ENCODE measurements at places on chromosomes 4 and X. TPM values are rescaled to one million over a fixed set of nuclear protein-coding genes. Genes with fewer than 3 reads are reported as not detected.

DNA sequence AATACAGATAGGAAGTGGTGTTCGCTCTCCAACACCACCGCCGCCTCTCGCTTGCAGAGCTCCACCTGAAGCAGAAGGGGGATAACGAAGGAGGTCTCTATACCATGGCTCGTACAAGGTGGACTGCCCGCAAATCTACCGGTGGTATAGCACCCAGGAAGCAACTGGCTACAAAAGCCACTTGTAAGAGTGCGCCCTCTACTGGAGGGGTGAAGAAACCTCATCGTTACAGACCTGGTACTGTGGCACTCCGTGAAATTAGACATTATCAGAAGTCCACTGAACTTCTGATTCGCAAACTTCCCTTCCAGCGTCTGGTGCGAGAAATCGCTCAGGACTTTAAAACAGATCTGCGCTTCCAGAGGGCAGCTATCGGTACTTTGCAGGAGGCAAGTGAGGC lies 5.2 kb upstream of the BMP15 start:
- H3K27ac ChIP-seq = no peak overlapping the region
- H3K4me3 ChIP-seq = no peak overlapping the region
- H3K27me3 ChIP-seq = no peaks in the 10 kb centered on the region
- H3K4me1 ChIP-seq = no peaks in the 10 kb centered on the region
- DNase-seq = peak; percentile 29
- no peaks in the 10 kb centered on the region for H3K36me3 ChIP-seq

DNA sequence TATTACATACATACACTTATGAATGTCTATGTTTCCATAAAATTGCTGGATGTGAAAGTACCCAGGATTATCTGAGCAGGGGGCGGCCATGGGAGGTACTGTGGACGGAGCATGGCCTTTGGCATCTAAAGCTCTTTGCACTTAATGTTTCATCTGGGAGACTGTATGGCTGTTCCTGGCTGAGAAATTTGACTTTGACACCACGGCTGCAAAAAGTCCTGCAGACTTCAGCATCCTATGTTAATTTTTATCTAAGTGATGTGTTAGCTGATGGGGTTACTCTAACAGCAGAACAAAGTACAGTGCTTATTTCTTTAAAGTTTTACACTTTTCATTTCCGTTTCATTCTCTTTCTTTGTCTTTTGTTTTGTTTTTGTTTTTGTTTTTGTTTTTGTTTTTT lies 139.8 kb upstream of the STX18 start:
- no peak overlapping the region for H3K4me3 ChIP-seq
- no peak for DNase-seq
- H3K36me3 ChIP-seq = no peaks in the 10 kb centered on the region
- H3K27me3 ChIP-seq = no peaks in the 10 kb centered on the region
- peaks cover 25% of the 10 kb centered on the region for H3K4me1 ChIP-seq

ASB5 gene
- total RNA-seq = 0.18 TPM

- H3K27me3 ChIP-seq = no peaks in the 10 kb centered on the region
These were observed 18.4 kb upstream of the MYOZ2 start for GRCh38 chr4:119116925-119117900.

SYTL5 gene
- total RNA-seq = 0.39 TPM

RASGEF1B gene
- total RNA-seq = 6.9 TPM

DNA sequence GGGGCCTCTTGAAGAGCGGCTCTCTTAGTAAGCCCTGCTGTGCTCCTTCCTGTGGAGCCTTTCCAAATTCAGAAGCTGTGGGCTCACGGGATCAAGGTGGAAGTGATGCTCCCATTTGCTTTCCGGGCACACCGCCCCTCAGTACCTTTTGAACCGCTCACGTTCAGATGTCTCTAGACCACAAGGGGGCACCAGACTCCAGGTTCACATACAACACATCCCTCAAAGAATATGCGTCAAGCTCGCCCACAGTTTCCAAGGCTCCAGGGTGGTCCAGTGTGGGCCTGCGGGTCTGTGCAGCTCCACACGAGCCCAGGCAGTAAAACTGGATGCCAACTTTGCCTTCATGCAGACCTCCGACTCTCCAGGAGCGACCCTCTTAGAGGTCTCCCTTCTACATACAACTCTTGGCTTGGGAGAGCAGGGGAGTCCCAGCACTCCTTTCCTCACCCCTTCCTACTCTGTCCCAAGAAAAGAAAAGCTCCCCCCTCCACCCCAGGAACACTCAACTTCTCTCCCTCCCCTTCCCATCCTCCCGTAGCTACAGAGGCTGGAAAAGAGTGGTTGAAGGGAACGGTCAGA lies 11.0 kb downstream of the SUPT20HL1 start:
- peak overlapping the region; percentile 66 for H3K4me3 ChIP-seq
- peak overlapping the region; percentile 85 for H3K27ac ChIP-seq

GRCh38 chr4:88600176-88600838 lies 8.0 kb downstream of the HERC3 start:
- H3K4me3 ChIP-seq = no peak overlapping the region
- H3K27ac ChIP-seq = no peak overlapping the region
- DNase-seq = no peak
- H3K27me3 ChIP-seq = peaks cover 10% of the 10 kb centered on the region
- peaks cover 39% of the 10 kb centered on the region for H3K4me1 ChIP-seq

- peaks cover 43% of the 10 kb centered on the region for H3K4me1 ChIP-seq
- H3K27me3 ChIP-seq = peaks cover 3% of the 10 kb centered on the region
- H3K27ac ChIP-seq = peak overlapping the region; percentile 71
These were observed 437.6 kb downstream of the RAPGEF2 start for GRCh38 chr4:159540501-159540900.

DNA sequence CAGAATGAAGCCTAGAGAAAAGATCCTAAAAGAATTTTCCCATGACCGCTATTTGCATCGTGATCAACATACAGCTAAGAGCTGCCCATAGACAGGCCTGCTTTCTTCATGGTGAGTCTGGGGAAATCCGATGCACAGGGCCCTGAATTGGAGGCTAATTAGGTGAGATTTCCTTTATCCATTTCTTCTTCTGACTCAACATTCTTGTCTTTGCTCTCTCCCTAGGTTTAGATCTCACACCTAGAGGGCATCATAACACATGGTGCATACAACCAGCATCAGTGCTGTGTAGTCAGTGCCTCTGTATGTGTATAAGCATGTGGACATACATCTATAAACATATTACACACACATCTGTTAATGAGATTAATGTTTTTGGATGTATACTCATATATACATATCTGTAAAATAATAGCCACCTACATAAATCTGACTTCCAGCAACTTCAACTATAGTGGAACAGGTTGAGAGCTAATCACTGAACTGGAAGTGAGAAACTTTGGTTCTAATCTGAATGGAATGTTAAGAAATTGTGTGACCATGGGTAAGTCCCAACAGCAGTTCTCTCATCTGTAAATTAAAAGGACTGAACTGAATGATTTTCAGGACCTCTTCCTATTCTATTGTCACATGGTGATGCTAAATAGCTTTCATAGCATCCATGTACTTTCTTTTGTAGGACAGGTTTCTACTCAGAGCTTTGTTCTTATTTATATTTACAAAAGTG lies 17.5 kb downstream of the GATB start:
- no peak overlapping the region for H3K4me3 ChIP-seq
- H3K27ac ChIP-seq = 0 out of 2 replicates have a peak overlapping the region, but pooled peaks have one; percentile 48
- no peaks in the 10 kb centered on the region for H3K27me3 ChIP-seq

DNA sequence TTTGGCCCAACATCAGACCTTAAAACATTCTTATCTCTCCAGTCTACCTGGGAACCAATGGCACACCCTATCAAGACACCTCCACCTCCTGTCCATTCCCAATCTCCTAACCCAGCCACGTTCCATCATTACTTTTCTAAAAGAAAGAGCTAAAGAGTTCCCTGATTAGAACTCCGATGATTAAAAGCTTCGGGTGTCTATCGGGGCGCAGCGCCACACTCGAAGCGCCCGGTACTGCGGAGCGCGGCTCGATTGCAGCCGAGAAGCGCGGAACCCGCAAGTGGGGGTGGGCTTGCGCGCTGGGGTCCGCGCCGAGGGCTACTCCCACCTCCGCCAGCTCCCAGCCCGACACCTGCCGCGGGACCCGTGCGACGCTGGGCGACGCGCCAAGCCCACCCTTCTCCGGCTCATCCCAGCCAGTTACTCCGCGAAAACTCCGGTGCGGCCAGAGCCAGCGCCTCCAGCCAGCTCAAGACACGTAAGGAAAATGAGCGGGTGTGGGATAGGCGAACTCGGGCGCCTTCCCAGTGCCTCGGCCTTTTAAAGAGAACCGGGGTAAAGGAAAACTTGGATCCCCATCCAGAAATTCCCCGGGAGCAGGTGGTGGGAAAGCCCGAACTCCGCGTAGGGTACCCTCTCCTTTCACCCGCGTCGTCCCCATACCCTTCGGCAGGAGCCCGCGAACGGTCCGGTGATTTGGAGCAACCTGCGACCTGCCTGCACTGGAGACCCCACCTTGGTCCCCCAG lies 593 bp downstream of the NPY1R start:
- peak overlapping the region; percentile 81 for H3K4me3 ChIP-seq
- DNase-seq = peak; percentile 51
- H3K36me3 ChIP-seq = no peaks in the 10 kb centered on the region
- H3K27me3 ChIP-seq = peaks cover 17% of the 10 kb centered on the region

GRCh38 chr4:173319696-173320095 lies 14.5 kb downstream of the HMGB2 start:
- no peak overlapping the region for H3K4me3 ChIP-seq
- no peak for DNase-seq
- H3K27ac ChIP-seq = peak overlapping the region; percentile 9
- H3K36me3 ChIP-seq = peaks cover 7% of the 10 kb centered on the region

DNA sequence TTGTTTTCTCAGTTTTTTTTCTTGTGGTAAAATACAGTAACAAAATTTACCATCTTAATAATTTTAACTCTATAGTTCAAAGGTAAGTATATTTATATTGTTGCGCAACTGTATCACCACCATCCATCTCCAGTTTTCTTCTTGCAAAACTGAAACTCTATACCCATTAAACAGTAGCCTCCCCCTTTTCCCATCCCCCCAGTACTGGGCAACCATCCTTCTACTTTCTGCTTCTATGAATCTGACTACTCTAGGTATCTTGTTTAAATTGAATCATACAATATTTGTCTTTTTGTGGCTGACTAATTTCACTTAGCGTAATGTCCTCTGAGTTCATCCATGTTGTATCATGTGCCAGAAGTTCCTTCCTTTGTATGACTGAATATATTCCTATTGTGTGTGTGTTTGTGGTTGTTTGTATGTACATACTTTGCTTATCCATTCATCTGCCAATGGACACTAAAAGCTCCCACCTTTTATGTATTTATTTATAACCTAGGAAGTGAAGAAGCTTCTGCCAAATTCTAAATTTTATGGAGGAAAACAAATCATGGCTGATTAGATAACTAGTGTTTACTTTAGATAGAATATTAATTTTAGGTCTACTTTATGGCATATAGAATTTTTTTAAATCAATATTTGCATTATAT lies 10.0 kb downstream of the ABHD18 start:
- peaks cover 13% of the 10 kb centered on the region for H3K36me3 ChIP-seq
- H3K4me3 ChIP-seq = no peak overlapping the region
- no peak for DNase-seq
- no peak overlapping the region for H3K27ac ChIP-seq

- H3K27me3 ChIP-seq = peaks cover 21% of the 10 kb centered on the region
- no peak overlapping the region for H3K27ac ChIP-seq
These were observed 95.5 kb downstream of the SOWAHB start for GRCh38 chr4:76802236-76803021.

GRCh38 chrX:153794897-153795816 lies 689 bp downstream of the SSR4 start:
- peaks cover 10% of the 10 kb centered on the region for H3K36me3 ChIP-seq
- DNase-seq = no peak
- H3K27me3 ChIP-seq = no peaks in the 10 kb centered on the region
- peak overlapping the region; percentile 90 for H3K4me3 ChIP-seq
- H3K4me1 ChIP-seq = peaks cover 12% of the 10 kb centered on the region

HERC5 gene
- total RNA-seq = 17.1 TPM

DNA sequence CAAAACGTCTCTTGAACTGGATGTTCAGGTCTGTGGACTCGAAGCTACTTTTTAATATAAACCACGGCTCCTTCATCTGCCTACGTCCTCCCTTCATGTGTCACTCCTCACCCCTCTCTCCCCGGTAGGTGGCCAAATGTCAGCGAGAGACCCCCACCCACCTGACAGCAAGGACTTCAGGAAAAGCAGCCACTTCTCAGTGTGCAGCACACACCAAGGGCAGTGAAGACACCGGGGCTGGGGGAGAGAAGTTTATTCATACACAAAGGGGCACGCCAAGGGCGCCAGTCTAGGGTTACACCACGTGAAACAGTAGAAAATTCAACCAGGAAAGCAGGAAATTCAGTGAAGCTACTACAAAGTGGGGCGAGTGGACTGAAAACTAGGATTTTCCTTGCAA lies 181.2 kb downstream of the AFAP1 start:
- no peak overlapping the region for H3K4me3 ChIP-seq
- no peak for DNase-seq
- H3K27me3 ChIP-seq = no peaks in the 10 kb centered on the region
- H3K27ac ChIP-seq = no peak overlapping the region

CFP gene
- 3.4 TPM for total RNA-seq

TRIML2 gene
- 88.9 TPM for total RNA-seq

GRCh38 chrX:97306771-97307470 lies 423.2 kb downstream of the RPA4 start:
- no peak for DNase-seq
- no peaks in the 10 kb centered on the region for H3K36me3 ChIP-seq
- no peaks in the 10 kb centered on the region for H3K27me3 ChIP-seq
- peak overlapping the region; percentile 4 for H3K27ac ChIP-seq
- no peak overlapping the region for H3K4me3 ChIP-seq

DNA sequence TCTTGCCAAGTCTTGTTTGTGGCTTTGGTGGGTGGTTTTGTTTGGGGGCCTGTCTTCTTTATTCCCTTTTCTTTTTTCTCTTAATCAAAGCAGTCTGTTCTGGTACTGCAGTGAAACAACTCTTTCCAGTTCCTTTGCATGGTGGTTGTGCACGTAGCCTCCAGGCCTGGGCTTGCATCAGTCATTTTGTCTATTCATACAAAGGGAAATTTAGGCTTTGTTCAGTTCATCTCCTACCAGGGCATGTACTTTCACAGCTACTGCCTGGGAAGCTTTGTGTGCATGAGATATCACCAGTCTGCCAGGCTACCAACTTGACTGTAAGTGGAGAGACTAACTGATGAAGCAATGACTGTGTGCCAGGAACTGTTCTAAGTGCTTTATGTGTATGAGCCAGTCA lies 8.5 kb downstream of the TRIM2 start:
- H3K4me1 ChIP-seq = peaks cover 37% of the 10 kb centered on the region
- H3K27me3 ChIP-seq = peaks cover 5% of the 10 kb centered on the region
- no peak overlapping the region for H3K27ac ChIP-seq
- no peak overlapping the region for H3K4me3 ChIP-seq
- no peak for DNase-seq

- peaks cover 12% of the 10 kb centered on the region for H3K36me3 ChIP-seq
- H3K27me3 ChIP-seq = no peaks in the 10 kb centered on the region
- H3K4me1 ChIP-seq = no peaks in the 10 kb centered on the region
- H3K27ac ChIP-seq = no peak overlapping the region
- H3K4me3 ChIP-seq = no peak overlapping the region
These were observed 143.4 kb downstream of the PTCHD1 start for GRCh38 chrX:23478056-23478455.
